ENCODE measurements at places on chromosomes 16 and 17.

GRCh38 chr17:78617511-78618061, 40.4 kb upstream of the DNAH17 start:
- no peak for DNase-seq

DNA sequence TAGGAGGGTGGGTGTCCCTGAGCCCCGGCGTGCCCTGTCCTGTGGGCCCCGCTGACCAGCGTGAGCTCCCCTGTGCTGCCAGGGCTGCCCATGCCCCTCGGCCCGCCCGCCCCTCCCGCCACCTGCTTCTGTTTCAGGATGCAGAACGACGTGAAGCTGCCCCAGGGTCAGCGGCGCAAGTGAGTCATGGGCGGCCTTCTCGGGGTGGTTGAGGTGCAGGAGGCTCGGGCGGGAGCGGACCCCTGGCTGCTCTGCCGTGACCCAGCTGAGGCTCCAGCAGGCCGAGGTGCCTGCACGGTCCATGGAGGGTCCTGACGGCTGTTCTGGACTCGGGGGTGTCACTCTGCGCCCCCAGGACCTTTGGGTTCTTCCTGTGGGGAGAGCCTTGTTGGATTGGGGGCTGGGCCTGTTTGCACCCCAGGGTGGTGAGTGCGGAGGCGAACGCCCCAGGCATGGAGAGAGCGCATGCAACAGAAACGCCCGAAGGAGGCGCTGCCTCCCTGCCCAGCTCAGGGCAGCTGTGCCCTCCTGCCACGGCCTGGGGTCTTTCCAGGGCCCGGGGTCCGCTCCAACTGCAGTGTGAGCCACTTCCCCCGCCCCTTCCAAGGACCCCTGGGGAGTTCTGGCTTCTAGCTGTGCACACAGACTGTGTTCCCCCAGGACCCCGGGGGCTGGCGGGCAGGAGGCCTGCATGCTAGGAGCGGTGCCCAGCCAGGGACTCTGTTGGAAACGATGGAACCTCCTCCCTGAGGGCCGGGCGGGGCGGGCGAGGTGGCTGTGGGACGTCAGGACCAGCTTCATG, 4.0 kb downstream of the SLC25A10 start:
- no peak for DNase-seq

- DNase-seq = peak; percentile 45
These were observed 424 bp downstream of the MON1B start for GRCh38 chr16:77191259-77191969.

DNA sequence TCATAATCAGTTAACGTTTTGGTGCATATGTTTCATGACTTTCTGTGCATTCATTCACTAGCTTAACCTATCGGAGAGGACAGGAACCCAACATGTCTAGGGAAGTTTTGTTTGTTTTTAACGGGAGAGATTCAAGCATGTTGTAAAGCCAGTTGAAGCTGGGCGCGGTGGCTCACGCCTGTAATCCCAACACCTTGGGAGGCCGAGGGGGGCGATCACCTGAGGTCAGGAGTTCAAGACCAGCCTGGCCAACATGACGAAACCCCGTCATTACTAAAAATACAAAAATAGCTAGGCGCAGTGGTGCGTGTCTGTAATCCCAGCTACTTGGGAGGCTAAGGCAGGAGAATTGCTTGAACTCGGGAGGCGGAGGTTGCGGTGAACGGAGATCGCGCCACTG, 1.4 kb upstream of the TNRC6A start:
- no peak for DNase-seq

DNA sequence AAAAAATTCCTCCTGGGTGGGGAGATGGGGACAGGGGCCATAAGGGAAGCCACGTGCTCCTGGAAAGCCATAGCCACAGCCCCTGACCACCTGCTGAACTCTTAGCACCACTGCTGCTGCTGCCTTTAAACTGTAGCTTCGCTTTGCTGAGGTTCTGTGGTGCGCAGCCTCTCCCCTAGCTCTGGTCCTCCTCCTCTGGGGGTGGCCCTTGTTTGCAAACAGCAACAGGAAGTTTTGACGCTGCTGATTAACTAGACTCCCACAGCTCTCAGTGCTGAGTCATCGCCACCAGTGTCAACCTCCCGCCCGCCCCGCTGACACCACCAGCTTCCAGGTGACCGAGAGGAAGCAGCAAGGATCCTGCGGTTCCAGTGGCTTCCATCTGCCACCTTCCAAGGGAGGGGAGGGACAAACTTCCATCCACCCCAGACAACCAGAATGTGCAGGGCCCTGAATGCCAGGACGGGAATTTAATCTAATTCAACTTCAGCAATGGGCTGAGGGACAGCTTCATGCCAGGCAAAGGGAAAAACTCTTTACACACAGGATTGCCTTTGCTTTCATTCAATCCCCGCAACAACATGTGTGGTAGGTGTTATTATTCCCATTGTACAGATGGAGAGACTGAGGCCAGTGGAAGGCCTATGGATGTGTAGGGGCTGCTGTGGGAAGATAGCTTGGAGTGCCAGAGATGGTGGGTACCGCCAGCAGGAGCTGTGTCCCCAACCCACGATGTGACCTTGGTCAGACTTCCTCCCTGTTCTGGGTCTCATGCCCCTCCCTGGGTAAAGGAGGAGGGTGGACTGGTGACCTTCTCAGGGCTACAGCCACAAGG, 8.1 kb upstream of the KIFC3 start:
- DNase-seq = no peak

DNA sequence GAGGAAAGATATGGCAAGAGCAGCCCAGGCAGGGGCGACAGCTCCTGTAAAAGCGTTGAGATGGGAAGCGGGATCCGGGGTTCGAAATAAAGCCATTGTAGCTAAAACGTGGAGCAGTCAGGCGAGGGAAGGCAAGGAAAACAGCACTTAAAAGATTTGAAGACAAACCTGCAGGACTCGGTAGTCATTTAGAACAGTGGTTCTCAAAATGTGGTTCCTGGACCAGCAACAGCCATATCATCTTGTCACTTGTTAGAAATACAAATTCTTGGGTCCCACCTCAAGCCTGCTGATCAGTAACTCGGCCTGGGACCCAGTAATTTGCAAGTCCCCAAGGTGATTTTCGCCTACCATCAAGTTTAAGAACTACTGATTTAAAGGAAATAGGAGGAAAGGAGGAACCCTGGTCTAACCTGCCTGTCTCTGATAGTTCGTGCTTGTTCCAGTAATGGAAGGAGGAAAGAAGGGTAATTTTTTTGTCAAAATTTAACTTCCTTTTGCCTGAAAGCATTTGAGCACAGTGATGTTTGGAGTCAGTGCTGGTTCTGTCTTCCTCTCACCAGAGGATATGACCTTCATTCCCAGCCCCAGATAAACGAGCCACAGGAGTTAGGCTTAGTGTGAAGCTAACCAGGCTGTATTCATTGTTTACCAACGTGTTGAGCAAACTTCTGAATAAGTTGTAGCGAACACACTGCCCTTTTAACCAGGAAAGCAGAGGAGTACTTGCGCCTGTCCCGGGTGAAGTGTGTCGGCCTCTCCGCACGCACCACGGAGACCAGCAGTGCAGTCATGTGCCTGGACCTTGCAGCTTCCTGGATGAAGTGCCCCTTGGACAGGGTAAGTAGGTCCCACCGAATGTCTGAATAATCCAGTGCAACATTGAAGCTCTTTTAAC, 1.1 kb downstream of the ORC6 start:
- no peak for DNase-seq

DNA sequence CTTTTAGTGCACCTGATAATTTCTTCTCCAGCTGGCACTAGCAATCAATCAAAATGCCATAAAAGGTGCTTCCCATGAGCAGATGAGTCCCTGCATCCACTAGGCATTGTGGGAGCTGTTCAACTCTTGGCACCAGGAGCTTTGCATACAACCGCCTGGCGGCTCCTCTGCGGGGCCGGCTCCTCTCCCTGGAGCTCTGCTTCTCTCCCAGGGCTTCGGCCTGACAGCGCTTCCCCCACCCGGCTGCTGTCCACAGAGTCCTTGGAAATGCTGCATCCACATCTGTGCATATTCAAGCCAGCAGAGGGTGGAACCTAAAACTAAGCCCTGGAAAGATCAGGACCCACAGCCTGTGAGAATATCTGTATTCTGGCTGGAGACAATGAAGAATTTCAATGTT, 62.9 kb downstream of the LMF1 start:
- DNase-seq = peak; percentile 93

DNA sequence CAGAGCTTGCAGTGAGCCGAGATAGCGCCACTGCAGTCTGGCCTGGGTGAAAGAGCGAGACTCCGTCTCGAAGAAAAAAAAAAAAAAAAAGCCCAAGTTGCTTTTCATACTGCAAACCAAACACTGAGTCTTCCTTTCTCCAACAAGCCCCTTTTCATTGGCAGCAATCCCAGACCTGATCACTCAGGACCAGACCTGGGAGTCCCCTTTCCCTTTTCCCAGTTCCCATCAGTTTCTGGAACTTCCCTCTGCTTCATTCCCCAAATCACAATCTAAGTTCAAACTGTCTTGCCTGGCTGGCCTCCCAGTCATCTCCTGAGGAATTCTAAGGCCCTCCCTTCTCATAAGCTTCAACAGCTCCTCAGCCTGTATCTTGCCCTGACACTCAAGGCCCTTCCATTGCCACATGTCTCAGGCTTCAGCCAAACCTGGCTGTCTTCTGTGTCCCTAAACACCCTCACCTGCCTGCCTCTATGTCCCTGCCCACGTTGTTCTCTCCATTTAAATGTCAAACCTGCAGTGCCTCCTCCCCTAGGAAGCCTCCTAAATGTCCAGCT, 11.8 kb upstream of the PHF12 start:
- no peak for DNase-seq

GRCh38 chr16:57021757-57022156, 32.4 kb downstream of the NLRC5 start:
- DNase-seq = no peak

- DNase-seq = no peak
These were observed 84.3 kb upstream of the DOC2B start for GRCh38 chr17:265718-266117.

- DNase-seq = no peak
These were observed 393.5 kb downstream of the UTP18 start for GRCh38 chr17:51653878-51654277.

DNA sequence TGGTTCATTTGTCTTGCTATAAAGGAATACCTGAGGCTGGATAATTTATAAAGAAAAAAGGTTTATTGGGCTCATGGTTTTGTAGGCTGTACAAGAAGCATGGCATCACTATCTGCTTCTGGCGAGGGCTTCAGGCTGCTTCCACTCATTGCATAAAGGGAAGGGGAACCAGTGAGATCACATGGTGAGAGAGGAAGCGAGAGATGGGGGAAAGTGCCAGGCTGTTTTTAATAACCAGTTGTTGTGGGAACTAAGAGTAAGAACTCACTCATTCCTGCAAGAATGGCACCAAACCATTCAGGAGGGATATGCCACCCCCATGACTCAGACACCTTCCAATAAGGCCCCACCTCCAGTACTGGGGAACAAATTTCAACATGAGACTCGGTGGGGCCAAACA, 24.3 kb downstream of the SPECC1 start:
- DNase-seq = no peak

GRCh38 chr17:12391468-12391867, 274.2 kb upstream of the MYOCD start:
- DNase-seq = no peak

- no peak for DNase-seq
These were observed 3.9 kb downstream of the APRT start for GRCh38 chr16:88807626-88808453.

GRCh38 chr17:50508573-50509460, 578 bp downstream of the MYCBPAP start:
- no peak for DNase-seq

- no peak for DNase-seq
These were observed 226.7 kb upstream of the HSBP1 start for GRCh38 chr16:83581082-83581481.

GRCh38 chr16:84138824-84139627, 6.0 kb downstream of the HSDL1 start:
- peak; percentile 13 for DNase-seq

DNA sequence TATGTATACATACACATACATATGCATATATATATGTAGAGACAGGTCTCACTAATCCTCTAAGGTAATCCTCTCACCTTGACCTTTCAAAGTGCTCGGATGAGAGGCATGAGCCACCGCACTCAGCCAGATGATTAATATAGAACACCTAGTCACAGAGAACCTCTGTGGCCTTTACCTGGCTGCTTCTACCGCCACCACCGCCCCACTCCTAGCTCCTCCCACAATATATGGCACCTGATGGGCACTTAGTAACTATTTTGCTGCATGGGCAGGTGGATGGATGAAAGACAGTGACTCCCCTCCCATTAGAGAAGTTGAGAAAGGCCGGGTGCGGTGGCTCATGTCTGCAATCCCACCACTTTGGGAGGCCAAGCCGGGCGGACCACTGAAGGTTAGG, 16.7 kb upstream of the ATP2C2 start:
- no peak for DNase-seq

- DNase-seq = no peak
These were observed 204.8 kb downstream of the MSI2 start for GRCh38 chr17:57461082-57461481.

DNA sequence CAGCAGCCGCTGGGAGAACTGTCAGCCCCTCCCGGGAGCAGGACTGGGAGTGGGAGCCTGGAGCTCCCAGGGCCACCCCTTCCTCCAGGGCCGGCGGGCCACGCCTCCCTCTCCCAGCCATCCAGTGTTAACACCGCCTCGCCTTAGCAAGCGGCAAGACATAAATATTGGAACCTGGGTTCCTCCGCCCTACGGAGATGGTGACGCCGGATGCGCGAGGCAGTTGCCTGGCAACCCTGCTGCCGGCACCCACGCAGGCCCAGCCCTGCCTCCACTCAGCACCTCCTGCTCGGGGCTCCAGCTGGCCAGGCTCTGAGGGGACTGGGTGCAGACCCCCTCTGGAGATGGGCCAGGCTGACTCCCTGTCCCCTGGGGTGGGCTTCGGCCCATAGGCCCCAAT, 27.4 kb upstream of the CACNA1H start:
- DNase-seq = peak; percentile 83

DNA sequence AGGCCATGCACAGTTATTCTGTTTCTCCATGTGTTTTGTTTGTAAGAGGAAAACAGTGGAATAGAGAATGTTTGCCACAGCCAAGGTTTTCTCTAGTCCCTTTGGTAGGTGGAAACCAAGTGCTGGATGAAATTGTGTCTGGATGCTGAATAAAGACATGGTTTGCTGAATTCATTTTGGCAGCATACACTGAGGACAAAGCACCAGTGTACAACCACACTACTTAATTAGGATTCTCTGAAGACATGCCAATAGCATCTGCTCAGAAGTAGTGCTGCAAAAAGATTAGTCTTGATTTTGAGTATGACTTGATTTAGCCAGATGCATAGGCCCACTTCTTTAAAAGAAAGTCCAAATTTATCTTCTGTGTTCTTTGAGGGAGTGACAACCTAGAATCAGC, 230.5 kb upstream of the CACNG5 start:
- no peak for DNase-seq

GRCh38 chr16:86572606-86573005, 5.7 kb upstream of the FOXL1 start:
- no peak for DNase-seq

DNA sequence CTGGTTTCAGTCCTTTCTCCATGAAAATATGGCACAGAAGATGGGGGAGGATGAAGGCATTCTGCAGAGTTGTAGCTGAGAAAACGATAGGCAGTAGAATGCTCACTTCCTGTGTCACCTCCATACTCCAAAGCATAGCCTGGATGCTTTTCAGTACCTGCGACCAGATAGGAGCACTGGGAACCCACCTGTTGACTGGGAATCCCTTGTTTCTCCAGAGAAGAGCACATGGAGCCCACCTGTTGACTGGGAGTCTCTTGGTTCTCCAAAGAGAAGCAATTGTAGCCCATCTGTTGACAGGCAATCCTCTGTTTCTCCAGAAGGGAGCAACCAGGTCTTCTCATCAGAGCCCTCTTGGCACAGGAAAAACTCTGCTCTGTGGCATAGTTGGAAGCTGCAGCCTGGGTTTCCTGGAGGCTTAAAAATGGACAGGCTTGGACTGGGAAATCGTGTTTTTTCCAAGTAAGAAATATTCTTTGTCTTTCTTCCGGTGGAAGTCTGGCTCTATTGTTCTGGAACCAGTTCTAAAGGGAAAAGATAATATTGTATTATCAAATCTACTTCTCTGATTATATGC, 13.2 kb downstream of the TERF2IP start:
- DNase-seq = no peak

All from NCI-H2227 treated with DMSO at 0.1 percent for 48 hours (cell line).